Foreskin fibroblast (primary cell): ENCODE measurements at places on chromosomes 12 and 14.

- no peak for DNase-seq
These were observed 106.4 kb downstream of the PIWIL1 start for GRCh38 chr12:130444061-130444460.

DNA sequence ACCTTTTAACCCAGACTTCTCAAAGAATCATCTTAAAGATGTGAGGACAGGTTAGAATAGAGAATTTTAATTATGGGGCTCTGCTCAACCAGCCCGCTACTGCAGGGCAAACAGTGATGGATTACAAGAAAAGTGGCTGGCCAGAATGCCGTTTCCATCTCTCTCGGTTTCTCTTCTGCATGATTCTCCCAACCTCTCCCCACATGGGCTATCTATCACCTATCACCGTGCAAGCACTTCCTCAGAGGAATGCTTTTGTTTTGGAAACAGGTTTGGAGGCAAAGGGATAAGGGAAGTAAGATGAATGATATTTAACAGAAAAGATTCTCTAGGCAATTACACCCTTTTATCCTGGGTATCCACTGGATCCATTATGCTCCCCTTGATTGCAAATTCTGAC lies 37.4 kb upstream of the PHC1 start:
- no peak for DNase-seq

DNA sequence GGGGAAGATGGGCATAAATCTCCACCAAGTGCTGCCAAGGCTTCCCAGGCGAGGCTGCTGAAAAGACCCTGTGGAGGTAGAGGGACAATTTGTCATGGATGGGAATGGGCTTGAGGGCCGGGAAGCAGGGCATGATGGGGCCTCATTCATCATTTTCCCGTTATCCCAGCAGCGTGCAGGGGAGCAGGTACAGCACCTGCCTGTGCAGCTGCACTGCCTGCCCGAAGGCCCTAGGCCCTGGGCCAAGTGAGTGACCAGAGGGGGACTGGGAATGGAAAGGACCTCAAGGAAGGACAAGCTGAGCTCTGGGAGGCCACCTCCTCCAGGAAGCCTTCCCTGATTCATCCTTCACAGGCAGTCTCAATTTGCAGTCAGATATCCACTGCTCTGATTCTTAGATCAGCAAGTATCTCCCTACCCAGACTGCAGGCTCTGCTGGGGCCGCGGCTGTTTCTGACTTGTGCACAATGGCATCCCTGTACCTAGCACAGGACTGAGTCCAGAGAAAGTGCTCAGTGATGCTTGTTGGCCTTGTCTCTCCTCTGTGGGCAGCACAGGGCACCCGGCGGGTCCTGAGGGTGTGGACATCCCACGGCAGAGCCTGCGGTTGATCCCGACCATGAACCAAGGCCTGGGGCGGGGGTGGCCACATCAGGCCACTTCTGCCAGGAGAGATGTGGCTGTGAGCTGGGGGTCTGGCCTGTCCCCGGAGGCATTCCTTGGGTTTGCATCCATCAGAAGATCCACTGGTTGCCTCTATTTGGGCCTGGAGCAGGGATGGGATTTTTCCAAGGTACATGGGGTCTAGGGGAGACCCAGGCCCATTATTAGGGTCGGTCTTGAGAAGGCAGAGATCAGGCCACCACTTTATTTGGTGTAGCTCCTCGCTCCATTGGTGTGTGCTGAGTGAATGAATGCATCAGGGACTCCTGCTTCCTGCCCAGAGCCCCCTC lies 167.3 kb upstream of the RTL1 start:
- no peak for DNase-seq

GRCh38 chr12:124786061-124786964 lies 77.4 kb downstream of the SCARB1 start:
- DNase-seq, result peak; percentile 93

DNA sequence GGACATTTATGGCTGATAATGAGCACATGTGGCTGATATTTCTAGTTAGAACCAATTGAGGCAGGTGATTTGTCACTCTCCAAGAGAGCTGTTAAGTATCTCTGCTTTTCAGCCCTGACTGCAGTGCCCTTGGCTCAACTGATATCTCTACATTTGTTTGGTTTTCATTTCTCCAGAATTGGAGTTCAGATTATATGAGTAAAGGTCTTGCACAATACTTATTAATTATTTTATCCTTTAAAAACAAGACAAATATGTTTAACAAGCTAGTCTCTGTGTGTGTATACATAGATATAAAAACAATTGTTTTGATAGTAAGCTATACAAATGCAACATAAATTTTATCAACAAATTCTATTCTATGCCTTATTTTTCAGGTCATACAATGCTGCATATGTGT lies 105.2 kb downstream of the BRMS1L start:
- DNase-seq, result no peak

GRCh38 chr14:104201496-104201895 lies 63.1 kb downstream of the KIF26A start:
- no peak for DNase-seq

DNA sequence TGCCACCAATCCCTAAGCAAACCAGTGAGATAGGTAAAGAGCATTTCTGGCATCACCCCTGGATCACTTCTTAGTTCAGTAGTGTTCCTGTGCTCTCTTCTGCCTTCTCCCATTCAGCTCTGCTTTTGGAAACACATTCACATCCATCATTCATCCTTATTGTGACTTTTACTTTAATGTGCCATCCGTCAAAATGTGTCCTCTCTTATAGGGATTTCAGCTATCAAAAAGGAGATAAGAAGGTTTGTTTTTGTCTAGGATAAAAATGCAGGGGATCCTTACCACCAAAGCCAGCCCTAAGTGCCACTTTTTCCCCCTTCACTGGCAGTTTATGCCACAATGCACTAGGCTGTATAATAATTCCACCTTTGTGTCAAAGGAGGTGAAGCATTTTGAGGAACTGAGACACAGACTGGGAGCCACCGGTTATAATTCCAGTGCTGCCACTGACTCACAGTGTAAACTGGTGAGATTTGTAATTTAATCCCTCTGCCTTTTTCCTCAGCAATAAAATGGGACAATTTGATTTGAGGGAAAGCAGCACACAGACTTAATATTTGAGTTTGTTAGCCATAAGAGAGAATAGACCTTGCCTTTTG lies 158.6 kb downstream of the PAX9 start:
- peak; percentile 1 for DNase-seq

DNA sequence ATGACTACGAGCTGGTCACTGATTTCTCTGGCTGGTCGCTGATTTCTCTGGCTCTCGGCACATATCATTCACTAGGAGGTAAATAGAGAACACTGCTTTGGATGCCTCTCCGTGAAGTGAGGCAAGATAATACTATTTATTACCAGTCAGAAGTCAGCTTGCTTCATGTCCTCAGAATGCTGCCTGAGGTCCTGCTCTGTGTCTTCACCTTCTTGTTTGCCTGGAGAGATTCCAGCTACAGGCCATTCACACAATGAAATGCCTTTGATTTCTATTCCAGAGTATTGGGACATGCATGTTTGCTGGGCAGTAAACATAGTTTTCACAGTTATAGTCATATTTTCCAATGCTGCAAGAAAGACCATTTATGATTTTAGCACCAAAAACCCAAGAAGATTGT lies 106.7 kb downstream of the AEBP2 start:
- peak; percentile 40 for DNase-seq

DNA sequence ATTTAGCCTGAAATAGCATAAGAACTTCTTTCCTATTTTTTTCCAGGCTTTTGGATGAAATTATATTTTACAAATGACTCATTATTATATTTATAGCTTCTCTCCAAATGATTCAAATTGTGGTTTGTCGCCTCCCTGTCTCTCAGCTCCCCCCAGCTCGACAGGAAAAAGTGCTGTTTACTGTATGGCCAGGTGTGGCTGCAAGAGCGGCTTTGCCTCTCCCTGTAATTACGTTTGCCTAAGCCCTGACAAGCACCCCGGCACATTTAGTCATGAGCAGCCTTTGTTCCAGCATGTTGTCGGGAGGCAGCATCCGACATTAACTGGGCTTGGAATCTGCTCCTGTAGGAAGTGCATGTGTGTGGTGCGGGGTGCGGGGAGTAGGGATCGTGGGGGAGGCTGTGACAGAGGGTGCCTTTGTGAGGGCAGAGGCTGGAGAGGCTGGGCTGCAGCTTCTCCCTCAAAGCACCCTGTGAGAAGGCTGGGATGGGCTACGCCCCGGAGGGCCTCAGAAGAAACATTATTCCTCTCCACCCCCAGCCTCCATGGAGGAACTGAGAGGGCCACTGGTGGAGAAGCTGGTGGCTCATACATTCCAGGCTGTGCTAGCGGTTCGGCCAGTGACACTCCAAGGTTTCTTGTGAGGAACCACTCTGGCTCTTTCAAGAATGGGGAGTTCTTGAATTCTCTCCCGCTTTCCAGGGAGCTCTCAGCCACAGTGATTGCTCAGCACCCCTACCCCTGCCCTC lies 42.1 kb upstream of the CTDSP2 start:
- peak; percentile 66 for DNase-seq

- DNase-seq, result no peak
These were observed 169.6 kb upstream of the RASSF8 start for GRCh38 chr12:25788707-25789442.
